ENCODE measurements at places on chromosomes 4 and X. TPM values are rescaled to one million over a fixed set of nuclear protein-coding genes. Genes with fewer than 3 reads are reported as not detected.

TCEAL7 gene
- not detected for total RNA-seq

AVPR2 gene
- total RNA-seq = not detected

FGF13 gene
- not detected for total RNA-seq

RAB39B gene
- total RNA-seq = 11.4 TPM

NLRP2B gene
- total RNA-seq = not detected

FAM200B gene
- 5.5 TPM for total RNA-seq

CCDC158 gene
- total RNA-seq = not detected

IGSF1 gene
- not detected for total RNA-seq

PCDH11X gene
- not detected for total RNA-seq

TLR3 gene
- not detected for total RNA-seq
